CD4-positive, alpha-beta T cell (primary cell): ENCODE measurements at places on chromosomes 7 and 10.

- DNase-seq: no peak
Observed at GRCh38 chr10:120988751-120989150, 137.6 kb downstream of the WDR11 start.

DNA sequence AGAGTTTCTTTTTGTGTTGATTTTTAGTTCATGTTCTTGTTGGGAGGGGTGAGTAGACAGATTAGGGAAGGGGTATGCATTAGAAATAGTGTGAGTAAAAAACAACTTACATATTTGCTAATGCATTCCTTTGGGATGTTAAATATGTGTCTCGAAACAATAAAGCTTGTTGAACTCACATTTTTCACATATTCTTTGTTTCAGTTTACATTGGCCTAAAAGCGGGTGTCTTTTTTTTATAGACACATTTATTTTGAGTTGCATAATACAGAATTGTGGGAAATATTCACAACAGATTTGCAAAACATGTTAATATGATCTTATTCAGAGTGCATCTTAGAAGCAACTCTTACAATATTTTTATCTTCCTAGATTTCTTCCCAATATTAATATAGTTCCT, 337.5 kb upstream of the CNTNAP2 start:
- DNase-seq: no peak

GRCh38 chr7:133763076-133763640, 364.0 kb upstream of the LRGUK start:
- no peak for DNase-seq

DNA sequence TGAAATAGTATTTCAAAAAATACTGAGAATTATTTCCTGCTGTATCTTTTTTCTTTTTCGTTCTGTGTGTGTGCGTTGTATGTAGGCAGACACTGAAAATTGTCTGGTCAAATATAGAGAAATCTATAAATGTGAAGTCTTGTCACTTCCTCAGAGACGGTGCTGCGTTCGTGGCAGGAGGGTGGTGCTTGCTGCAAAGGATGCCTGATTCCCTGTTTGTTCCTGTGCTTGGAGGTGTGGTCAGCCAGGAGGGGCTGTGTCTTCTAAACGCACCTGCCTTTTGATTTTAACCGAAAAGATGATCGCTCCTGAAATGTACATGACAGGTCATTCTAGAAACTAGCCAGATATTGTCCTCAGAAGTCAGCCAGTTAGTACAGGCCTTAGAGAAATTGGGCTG, 32.5 kb upstream of the PRKAR1B start:
- no peak for DNase-seq

GRCh38 chr7:20224025-20224424, 6.8 kb upstream of the MACC1 start:
- DNase-seq: no peak

GRCh38 chr7:90465816-90466215, 3.6 kb upstream of the PTTG1IP2 start:
- no peak for DNase-seq
